ENCODE measurements at places on chromosomes 4 and X.

GRCh38 chr4:153177841-153178240 is 26.4 kb upstream of the TRIM2 start:
- DNase-seq = no peak

- DNase-seq = no peak
These were observed 270.2 kb downstream of the PAPSS1 start for GRCh38 chr4:107449611-107450369.

DNA sequence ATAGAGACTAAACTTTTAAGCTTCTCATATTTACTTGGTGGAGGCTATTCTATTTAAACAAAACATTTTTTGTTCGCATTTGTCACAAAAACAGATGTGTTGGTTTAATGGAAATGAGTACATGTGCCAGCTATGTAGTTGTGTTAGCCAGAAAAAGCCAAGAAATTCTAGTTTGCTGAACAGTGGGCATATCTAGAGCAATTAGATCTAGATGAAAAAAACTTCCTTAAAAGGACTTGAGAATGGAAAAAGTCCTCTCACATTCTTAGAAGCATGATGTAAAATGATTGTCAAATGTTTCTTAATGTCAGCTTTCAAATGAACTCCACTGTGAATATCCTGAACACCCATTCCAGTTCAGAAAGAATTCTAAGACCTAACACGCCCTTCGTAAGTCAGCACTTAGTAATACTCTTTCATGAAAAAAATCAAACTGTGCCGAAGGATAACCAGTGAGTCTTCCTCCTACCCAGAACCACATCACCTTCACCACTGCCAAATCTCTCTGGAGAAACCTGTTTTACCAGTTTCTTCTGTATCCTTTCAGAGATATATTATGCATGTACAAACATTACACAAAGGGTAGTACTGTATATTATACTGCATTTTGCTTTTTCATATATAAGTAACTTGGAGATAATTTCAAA is 28.2 kb downstream of the PHKA1 start:
- DNase-seq = no peak

GRCh38 chr4:130511776-130512175 is 1415.8 kb downstream of the C4orf33 start:
- no peak for DNase-seq

DNA sequence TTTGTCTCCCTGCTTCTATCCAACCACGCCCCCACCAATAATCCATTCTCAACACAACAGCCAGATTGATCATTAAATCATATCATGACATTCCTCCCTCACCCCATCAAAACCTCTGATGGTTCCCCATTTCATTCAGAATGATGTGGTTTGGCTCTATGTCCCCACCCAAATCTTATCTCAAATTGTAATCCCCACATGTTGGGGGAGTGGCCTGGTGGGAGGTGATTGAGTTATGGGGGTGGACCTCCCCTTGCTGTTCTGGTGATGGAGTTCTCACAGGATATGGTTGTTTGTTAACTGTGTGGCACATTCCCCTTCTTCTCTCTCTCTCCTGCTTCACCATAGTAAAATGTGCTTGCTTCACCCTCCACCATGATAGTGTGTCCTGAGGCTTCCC is 23.3 kb downstream of the TRMT2B start:
- no peak for DNase-seq

GRCh38 chr4:140427919-140428471 is 547 bp upstream of the CLGN start:
- no peak for DNase-seq

DNA sequence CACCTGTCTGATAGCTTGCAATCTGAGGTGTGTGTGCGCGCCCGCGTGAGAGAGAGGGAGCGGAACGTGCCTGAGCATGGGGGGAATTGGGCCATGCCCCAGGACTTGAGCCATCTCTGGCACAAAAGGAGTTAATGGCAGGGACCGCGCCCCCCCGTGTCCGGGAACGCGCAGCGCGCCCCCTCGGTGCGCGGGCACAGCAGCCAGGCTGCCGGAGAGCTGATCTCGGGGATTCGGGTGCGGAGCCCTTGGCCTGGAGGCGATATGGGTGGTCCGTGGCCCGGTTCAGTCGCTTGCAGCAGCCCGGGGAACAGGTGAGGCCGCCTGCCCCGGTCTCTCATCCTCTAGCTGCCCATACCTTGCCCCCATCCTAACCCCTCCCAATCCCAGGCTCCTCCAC is at the start of gene NLGN3:
NLGN3 (plus strand) TSS at position 191 of the 400 bp plus-strand sequence. CDS start 2,909 bp downstream, outside the sequence.
- no peak for DNase-seq

All from kidney glomerular epithelial cell (primary cell).